ENCODE measurements at places on chromosomes 2 and 18.

GRCh38 chr2:205868773-205869333 lies 186.6 kb downstream of the NRP2 start:
- DNase-seq: peak; percentile 24

DNA sequence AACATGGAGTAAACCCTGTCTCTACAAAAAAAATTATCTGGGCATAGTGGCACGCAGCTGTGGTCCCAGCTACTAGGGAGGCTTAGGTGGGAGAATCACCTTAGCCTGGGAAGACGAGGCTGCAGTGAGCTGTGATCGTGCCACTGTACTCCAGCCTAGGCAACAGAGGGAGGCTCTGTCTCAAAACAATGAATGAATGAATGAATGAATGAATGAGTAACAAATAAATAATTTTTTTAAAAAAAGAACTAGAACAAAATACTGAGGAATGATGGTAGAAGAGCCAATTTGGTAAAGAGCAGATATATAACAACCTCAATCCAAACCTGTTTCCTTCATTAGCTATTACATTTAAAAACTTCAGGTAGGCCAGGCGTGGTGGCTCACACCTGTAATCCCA lies 60.1 kb downstream of the STRN start:
- DNase-seq: no peak

GRCh38 chr2:43324259-43325106 lies 98.1 kb upstream of the ZFP36L2 start:
- no peak for DNase-seq

DNA sequence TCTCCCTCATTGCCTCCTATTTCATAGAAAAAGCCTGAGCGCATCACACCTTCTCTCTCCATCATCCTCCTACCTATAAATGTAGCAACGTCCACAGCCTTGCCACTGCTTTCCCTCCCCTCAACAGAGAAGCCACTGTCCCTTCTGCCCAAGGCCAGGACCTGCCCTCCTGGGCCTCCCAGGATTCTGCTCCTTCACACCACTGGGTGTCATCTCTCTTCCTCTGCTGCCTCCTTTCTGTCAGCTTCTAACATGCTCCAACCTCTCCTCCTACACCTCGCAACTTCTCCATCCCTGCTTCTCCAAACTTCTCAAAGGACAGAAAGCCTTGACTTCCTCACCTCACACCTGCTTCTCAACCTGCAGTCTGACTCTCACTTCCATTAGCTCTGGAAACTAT lies 21.2 kb upstream of the ME2 start:
- DNase-seq: no peak

DNA sequence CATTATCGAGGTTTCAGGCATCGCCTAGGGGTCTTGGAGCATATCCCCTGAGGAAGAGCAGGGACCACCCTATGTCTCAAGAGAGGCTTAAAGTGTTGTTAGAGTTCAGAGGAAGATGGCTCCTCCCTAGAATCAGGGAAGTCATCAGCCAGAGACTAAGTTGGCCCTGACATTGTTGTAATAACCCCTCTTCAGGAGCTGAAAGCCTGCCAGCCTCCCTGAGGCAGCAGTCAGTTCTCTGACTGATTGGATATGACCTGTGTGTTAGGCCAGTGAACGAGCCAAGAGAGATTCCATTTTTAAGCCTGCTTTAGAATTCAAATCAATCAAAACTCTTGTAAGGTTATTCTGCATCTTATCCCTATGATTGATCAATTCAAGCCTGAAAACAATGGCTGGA lies 34.9 kb downstream of the ARHGAP28 start:
- DNase-seq: no peak

DNA sequence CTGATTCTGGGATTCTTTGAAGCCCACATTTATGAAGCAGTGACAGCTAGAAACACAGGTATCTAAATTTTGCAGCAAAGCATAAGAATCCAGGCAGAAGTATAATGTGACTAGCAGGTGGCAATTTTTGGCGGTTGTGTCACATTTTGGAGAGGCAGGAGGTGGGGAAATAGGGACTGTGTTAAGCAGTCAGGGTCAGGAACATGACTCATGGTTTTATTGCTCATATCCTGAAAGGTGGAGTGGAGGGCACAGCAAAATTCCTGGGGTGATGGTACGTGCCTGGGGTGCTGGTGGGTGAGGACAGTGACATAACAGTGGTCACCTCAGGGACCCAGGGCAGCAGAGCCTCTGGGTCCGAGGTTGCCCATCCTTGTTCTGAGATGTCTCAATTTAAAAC lies 63.5 kb upstream of the TTN start:
- no peak for DNase-seq

DNA sequence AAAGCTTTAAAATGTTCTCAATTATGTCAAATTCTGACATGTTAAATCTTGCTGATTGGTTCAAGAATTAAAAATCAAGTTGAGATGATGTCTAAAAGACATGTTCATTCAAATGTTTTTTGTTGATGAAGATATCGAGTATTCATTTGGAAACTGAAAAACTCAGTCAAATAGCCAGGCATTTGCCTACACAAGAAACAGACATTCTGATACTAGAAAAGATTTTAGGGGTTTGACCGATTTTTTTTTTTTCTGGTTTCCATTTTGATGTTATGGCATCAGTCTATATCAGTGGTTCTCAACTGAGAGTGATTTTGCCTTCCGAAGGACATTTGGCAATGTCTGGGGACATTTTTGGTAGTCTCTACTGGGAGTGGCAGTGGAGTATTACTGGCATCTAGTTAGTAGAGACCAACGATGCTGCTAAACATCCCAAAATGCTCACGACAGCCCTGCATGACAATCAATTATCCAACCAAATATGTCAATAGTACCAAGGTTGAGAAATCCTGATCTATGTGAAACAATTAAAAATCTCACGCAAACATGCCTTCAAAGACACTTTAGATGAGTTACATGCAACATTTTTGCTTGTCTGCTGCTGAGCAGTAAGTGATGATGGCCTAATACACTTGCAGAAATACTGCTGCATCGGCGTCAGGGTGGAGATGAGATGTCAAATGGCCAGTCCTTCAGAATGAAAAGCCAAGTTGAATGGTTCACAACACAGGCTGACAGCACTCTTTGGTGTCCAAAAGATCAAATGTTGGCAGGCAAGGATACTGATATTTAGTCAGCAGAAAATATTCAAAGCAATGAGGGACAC lies 12.5 kb downstream of the RASGRP3 start:
- DNase-seq: no peak

GRCh38 chr2:25363733-25364132 lies 22.0 kb upstream of the DNMT3A start:
- DNase-seq: no peak

GRCh38 chr2:228387776-228388175 lies 206.3 kb upstream of the SPHKAP start:
- DNase-seq: no peak

- DNase-seq: no peak
Observed at GRCh38 chr18:77078690-77079070, 53.9 kb downstream of the MBP start.

- peak; percentile 70 for DNase-seq
Observed at GRCh38 chr2:206981739-206982340, 42.5 kb downstream of the CPO start.

DNA sequence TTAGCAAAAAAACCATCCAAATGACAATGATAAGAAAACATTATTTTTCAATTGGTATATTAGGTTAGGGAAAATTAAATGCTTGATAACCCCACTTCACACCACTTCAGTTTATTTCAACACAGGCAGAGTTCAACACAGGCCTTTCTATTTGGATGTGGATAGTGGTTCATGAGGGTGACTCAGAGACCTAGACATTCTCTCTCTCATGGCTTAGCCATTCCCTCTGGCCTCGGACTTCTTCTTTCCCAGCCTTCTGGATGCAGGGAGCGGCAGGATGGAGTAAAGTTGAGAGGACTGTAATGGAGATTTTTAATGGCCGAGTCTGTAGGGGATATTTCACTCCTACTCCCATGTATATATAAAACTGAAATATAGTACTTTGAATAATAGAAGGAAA lies 109.7 kb downstream of the CTNNA2 start:
- DNase-seq: no peak

- peak; percentile 50 for DNase-seq
Observed at GRCh38 chr2:133780099-133780996, 212.1 kb upstream of the NCKAP5 start.

- DNase-seq: no peak
Observed at GRCh38 chr2:27863146-27863545, 27.0 kb downstream of the RBKS start.

- no peak for DNase-seq
Observed at GRCh38 chr2:67878743-67879142, 184.1 kb downstream of the C1D start.

DNA sequence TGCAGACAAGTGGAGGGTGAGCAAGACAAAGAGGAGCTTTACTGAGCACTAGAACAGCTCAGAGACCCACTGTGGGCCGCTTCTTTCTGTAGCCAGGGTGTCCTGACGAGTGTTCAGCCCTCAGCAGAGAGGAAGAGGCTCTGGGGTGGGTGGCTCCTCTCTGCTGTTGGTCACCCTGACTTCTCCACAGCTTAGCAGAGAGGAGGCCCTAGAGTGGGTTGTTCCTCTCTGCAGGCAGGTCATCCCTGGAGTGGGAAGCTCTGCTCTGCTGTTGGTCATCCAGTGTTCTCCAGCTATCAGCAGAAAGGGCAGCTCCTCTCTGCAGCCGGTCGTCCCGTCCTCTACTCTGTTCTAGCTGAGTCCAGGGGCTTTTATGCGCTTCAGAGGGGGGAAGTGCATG lies 286.5 kb downstream of the ICOS start:
- DNase-seq: no peak

- no peak for DNase-seq
Observed at GRCh38 chr18:809985-810642, 1.9 kb downstream of the YES1 start.

DNA sequence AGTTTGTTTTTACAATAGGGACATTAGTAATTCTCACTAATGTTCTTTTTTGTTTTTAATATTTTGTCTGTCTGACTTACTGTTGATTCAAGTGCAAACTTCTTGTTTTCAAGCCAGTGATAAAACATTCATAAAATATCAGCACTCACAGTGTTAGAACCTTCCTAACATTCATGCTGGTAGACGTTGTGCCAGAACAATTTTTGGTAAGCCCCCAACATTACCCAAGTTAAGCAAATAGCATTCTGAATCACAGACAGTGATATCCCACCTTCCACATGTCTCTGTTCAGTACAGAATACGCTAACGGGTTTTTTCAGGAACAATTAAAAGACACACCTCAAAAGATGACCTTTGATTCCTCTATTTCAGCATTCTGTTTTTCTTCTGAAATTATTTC lies 390.3 kb downstream of the ARHGAP15 start:
- DNase-seq: no peak

- DNase-seq: no peak
Observed at GRCh38 chr18:47250391-47251046, 941 bp downstream of the SKOR2 start.

DNA sequence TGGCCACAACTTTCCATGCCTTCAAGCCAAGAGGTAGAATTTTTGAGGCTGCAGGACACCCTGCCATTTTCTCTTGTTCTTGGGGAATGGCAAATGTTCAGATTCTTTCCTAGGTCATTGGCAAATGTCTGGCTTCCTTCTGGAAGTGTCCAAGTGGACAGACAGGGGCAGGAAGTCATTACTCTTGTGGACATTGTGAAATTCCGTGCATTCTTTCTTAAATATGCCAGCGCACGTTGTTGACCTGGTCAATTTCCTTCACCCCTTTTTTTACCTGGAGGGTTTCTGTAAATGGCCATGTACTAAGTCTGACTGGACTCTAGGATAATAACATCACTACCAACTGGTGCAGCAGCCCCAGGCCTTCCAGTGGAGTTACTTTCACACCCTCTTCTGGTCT lies 13.9 kb downstream of the ASB18 start:
- no peak for DNase-seq

DNA sequence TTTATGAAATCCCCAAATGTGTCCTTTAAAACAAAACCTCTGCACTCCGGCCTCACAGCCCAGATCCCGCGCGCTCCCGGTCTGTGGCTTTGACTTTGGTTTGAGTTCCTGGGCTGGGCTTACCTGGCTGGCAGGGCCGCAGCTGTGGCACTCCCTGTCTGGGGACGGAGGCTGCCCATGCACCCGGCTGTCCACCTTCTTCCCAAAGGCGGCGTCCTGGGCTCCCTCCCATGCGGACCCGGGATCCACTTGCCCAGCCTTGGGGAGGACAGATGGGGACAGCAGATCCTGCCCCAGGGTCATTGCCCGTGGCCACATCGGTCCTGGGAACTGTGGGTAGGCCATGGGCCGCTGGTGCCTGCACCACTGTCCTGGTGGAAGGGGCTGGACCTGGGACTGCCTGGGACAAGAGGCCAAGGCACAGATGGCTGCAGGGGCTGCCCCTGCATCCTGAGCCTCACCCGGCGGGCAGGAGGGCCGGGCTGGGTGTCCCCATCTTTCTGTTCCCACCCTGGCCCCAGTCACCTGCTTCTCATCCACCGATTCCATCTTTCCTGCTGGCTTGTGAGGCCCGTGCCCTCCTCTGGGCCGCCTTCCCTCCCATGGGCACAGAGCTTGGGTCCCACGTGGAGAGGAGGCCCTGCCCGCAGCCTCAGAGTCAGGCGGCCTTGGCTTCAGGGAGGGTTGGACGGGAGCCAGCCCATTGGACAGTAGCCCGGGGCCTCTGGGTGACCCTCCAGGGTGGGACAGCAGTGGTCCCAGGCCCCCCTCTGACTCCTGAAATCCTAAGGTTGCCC lies 27.7 kb downstream of the NFATC1 start:
- DNase-seq: no peak

- DNase-seq: no peak
Observed at GRCh38 chr2:232353660-232354059, 24.9 kb upstream of the ALPP start.

DNA sequence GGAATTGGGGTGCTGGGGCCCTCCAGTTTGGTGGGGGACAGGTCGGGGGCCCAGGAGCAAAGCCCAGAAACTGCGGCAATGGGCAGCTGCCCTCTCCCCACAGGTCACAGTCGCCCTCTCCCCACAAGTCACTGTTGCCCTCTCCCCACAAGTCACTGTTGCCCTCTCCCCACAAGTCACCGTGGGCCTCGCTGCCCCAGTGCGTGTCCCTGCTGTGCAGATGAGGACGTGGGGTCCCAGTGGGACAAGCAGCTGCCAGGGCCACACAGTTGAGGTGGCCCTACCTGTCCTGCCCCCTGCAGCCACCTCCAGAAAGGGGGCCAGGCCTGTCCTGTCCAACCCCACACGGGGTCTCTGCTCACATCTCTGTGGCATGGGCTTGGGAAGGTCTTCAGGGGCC lies 13.0 kb upstream of the AGXT start:
- DNase-seq: no peak

DNA sequence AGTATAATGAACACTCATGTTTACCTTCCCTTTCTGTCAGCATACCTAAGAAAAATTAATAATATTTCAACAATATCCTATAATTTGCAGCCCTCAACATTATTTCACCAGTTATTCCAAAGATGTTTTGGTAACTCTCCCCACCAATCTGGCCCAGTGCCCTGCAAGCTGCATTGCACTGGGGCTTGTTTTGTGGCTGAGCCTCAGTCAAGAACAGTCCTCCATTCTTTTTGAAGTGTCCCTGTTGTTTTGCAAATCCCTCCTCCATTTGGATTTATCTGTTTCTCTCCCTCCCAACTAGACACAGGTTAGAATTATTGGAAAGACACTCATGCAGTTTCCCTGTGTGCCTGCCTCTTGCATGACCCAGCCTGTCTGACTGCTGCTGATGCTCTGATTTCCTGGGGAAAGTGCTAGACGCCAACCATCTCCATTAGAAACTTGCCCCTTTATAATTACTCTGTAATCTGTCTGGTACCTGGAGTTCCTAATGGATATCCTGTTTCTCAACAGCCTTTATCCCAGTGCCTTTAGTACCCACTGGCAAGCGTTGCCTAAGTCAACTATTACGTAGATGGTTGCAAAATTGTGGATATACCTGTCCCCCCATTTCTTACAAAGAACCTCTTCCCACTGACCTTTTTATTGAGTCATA lies 60.2 kb downstream of the EIF5B start:
- DNase-seq: no peak

- no peak for DNase-seq
Observed at GRCh38 chr18:9404565-9405060, 70.0 kb downstream of the TWSG1 start.

Data from AG08396 (cell line).